Activated CD4-positive, alpha-beta memory T cell treated with anti-CD3 and anti-CD28 coated beads for 36 hours (primary cell): ENCODE measurements at places on chromosomes 3 and 15.

- DNase-seq: no peak
Observed at GRCh38 chr3:120907659-120908029, 361 bp upstream of the STXBP5L start.

DNA sequence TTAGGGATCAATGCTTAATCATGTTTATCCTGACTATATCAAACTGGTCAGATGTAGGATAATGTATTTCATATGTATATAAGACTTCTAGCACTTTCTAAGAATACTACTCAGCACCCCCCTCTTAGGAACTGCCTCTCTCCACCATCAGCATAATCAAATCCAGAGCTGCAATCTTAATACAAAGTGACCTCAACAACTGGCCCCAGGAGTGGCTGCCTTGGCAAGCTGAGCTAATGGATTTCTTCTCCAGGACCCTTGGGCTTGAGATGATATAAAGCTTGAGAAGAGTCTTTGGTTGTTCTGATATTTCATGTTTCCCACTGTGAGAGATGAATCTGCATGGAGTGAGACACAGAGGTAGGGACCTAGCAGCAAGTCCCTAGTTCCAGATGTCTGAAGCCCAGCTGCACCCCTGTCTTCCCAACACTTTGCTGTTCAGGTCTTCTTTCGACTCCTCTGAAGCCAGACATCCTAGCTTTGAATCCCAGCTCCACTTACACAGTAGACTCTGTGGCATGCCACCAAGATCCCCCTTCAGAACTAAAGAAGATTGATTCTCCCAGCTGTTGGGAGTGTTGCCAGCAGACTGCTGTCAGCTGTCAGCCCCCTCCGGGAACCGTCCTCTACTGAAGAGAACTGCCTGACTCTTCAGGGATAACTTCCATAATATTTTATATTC is 309.3 kb upstream of the UBE2E2 start:
- DNase-seq: no peak

GRCh38 chr3:59607656-59608055 is 557.8 kb upstream of the CFAP20DC start:
- no peak for DNase-seq

GRCh38 chr3:47778746-47779145 is 2.9 kb downstream of the SMARCC1 start:
- DNase-seq: no peak

DNA sequence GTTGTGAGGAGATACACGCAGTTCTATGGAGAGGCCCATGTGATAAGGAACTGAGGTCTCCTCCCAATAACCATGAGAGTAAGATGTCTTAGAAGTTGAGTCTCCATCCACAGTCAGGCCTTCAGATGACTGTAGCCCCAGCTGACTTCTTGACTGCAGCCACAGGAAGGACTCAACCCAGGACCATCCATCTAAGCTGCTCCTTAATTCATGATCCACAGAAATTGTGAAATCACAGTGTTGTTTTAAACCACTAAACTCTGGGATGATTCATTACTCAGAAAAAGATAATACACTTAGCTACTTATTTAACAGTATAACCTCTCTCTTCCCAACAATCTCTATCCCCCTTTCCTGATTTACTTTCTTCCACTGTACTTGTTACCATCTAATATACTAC is 173.3 kb downstream of the ALDH1A2 start:
- DNase-seq: no peak

DNA sequence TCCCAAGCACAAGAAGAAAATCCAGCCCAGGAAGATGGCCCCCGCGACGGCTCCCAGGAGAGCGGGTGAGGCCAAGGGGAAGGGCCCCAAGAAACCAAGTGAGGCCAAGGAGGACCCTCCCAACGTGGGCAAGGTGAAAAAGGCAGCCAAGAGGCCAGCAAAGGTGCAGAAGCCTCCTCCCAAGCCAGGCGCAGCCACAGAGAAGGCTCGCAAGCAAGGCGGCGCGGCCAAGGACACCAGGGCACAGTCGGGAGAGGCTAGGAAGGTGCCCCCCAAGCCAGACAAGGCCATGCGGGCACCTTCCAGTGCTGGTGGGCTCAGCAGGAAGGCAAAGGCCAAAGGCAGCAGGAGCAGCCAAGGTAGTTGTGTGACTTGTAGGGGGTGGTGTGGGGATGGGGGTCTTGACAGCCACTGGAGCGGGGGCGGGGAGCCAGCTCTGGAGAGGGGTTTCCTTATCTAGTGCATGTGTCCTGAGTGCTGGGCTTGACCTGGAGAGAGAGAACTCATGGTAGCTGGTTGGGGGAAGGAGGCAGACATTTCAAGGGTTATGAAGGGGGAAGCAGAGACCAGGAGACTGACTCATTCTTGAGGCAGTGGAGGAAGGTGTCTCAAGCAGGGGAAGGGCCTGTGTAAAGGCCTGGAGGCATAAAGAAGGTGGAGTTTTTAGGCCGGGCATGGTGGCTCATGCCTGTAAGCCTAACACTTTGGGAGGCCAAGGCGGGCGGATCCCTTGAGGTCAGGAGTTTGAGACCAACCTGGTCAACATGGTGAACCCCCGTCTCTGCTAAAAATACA is 6.2 kb downstream of the H1-8 start:
- DNase-seq: no peak

GRCh38 chr3:50278123-50278879 is 586 bp upstream of the LSMEM2 start:
- no peak for DNase-seq

GRCh38 chr15:64284042-64284441 is 71.9 kb downstream of the CSNK1G1 start:
- DNase-seq: no peak

- no peak for DNase-seq
Observed at GRCh38 chr3:94081884-94082283, 19.0 kb downstream of the NSUN3 start.

DNA sequence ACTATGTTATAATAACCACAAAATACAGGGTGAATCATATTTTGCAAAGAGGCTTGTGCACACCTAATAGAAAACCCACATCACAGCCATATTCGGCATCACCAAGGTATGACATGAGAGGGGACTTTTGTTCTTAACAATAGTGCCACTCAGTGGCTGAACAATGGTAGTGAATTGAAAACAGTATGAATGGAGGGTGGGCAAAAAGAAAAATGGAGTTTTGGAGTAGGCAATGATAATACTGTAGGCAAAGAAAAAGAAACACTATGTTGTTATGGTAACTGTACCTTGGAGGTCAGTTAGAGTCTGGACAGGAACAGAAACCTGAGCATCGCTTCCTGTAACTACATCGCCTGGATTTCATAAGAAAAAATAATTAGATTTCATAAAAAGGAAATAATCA is 348.6 kb downstream of the PLCL2 start:
- peak; percentile 25 for DNase-seq

- peak; percentile 30 for DNase-seq
Observed at GRCh38 chr3:169668072-169668956, 4.8 kb upstream of the MECOM start.

DNA sequence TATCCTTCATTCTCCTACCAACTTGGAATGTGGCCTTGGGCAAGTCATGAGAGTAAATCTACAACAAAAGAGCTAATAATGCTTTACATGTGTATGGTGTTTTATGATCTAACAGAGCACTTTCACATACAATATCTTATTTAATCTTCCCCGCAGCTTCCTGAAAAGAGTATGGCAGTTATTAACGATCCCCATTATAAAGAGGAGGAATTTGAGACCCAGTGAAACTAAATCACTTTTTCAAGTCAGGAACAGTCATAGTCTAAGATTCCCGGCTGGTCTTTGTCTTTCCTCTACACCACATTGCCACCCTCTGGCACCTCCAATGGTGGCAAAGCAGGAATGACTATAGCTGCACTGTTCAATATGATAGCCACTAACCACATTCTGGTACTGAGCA is 69.7 kb upstream of the CMSS1 start:
- no peak for DNase-seq

DNA sequence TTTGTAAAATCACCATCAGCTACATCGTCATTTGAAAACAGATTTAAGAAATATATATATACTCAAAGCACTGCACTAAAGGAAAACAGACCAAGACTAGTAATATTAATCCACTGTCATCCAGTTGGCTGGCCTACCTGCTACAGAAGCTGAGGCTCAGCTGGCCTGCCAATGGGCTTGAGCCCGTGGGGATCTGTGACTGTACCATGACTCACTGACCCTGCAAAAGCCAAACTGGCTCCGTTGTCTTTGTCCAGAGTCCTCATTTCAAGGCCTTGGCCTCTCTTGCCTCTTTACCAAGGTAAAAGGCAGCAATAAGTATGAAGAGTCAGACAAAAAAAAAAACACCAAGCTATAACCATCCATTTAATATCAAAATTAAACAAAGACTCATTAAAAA is 463.5 kb upstream of the RASGRP1 start:
- DNase-seq: no peak

DNA sequence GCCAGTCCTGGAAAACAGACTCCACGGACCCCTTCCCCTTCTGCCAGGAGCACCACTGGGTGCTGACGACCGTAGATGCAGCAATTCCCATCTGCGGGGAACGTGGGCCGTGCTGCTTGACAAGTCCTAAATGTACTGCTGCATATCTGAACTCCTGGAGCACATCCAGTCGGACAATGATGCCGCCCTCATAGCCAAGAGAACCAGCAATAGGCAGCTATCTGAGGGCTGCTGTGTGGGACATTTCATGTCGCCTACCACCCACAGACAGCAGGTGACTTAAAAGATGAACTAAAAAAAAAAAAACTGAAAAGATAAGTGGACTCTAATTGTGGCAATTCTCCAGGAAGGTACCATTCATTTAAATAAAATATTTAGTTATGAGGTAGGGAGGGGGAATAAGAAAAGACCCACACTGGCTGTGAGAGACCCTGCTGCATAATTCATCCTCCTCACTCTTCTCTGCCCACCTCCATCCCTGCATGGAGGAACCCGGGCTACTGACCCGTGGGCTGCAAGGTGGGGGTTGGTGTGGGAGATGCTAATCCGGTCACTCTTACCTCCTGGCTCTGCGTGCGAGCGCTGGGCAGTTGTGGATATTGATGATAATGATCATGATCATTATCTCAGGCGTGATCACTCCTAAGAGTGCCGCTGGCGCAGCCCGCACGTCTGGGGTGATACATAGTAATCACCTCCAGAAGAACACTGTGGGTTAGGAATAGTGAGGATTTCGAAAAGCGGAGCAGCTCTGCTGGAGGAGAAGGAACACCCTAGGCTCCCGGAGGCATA is 28.3 kb downstream of the ALS2CL start:
- no peak for DNase-seq

DNA sequence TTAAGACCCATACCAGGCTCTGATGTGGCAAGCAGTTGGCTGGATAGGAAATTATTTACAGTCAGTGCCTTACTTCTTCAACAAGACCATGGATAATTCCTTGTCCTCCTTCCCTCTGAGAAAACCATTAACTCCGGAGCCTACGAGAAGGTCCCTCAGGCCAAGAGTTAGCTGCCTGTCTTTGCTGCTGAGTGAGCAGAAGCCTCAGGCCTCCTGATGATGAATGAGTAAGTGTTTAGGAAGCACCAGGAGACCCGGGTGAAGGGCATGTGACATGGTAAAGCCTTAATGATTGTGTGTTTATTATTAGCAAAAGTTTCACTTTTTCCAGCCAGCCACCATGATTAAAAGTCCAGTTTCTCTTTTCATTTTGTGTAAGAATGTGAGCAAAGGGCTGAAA is 174.9 kb upstream of the TOPAZ1 start:
- no peak for DNase-seq

DNA sequence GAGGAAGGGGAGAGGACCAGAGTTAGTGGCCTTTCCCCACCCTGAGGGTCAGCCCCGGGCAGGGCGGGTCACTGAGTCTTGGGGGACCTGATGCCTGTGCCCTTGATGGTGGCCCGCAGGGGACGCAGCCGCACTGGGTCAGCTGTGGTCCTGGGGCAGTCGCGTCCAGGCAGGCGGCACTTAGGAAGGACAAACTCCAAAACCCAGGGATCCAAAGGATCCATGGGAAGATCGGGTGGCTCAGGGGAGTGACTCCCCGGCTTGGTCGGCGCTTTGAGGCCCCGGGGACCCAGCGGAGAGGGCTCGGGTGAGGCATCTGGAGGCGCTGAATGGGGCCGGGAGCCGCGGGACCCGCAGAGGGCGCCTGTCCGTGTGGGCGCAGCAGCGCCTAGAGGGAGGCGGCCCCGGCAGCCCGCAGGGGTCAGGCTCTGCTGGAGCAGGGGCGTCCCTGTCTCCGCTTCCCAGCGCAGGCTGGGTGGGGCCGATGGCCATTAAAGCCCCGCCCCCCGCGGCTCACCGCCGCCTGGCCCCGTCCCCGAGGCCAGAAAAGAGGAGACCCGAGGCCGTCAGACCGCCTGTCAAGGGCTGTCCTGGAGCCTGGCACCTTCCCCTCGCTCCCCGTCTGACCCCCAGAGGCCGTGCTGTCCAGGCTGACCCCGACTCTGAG is 17.5 kb downstream of the CIDEC start:
- peak; percentile 46 for DNase-seq

GRCh38 chr3:128398586-128398985 is 68.1 kb downstream of the DNAJB8 start:
- DNase-seq: no peak

DNA sequence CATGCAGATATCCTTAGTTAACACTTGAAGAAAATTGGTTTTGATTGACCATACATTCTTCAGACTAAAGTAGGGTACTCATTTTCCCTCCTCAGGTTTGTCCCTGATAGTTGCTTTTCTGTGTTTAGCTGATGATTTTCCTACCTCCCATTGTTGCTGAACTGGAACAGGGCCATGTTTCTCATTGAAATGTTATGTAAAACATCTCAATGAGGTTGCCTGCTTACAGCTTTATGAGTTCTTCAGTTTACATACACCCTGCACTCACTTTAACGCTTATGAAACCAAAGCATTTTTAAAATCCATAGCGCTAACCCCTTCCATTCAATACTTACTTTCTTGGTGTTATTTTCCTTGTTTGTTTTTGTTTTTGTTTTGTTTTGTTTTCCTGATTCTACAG is 61.9 kb downstream of the HMG20A start:
- no peak for DNase-seq

DNA sequence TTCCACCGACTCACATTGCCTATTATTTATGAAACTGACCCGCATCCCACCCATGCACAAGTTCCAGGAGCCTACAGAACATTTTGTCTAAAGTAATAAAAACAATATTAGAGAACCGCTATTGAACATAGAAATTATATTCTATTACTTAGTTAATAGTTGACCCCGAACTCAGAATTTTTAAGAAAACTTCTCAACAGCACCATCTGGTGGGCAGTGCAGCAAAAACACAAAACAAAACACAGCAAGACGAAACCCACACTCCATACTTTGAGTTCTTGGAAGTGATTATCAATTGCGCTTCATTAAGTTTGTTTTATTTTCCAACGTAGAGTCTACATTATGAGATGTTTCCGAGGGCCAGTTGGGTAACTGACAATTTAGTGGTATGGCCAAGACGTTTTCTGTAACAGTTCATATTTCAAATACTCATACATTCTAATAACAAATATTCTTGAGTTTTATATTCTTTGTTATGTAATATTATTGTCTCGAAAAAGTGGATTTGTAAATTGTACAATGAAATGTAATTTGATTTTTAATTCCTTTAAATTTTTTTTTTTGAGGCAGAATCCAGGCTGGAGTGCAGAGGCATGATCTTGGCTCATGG is 24.0 kb upstream of the C3orf70 start:
- DNase-seq: peak; percentile 33
